Vagina (tissue), 2 donors: ENCODE measurements at places on chromosomes 5 and 9.

GRCh38 chr5:1507961-1508658 is 15.7 kb downstream of the LPCAT1 start:
- no peak for DNase-seq

DNA sequence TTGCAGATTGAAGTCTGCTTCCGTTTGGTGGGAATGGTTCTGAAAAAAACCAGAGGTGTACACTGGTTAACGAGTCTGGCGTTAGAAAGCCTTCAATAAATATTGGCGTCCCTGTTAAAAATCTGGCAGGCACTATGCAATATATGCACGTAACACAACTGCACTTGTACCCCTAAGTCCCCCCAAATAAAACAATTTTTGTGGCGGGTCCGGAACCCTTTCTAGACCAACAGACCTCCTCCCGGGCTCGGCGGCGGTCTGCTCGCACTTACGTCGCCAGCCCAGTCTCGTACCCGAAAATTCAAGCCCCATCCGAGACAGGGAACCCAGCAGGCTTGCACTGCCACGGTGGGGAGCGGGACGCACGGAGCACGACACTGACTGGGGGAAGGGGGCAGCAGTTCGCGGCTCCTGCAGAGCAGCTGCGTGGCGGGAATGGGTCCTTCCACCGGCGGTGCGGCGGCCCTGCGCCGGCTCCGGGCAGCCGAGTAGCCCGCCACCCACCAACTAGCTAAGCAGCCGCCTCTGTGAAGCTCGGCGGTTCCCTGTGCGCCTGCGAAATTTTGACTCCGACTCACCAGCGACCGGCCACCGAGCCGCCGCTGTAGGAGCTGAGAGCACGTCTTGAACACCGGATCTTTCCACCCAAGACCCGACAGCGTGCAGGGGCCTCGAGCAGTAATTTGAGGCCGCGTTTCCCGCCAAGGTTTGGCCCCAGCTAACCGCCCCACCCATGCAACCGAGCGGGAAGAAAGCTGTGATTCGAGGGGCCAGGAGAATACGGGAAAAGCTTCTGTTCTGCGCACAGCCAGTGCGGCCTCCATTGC is 3.9 kb downstream of the MCIDAS start:
- no peak for DNase-seq

DNA sequence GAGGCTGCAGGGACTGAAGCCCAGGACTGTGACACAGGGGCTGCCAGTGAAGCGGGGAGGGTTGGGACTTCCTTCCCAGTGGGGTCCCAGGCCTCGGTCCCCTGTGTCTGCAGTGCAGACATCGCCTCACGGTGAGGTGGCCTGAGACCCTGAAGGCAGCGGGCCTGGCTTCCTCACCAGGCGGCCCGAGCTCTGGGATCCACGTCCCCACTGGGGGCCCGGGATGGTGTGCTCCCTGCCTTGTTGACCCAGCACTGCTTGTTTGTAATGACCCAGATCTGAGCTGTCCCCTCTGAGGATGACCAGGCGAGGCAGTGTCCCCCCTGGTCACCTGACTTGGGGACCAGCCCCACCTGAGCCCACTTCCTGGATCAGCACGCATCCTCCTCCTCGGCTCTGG is 53.1 kb downstream of the COL5A1 start:
- no peak for DNase-seq

DNA sequence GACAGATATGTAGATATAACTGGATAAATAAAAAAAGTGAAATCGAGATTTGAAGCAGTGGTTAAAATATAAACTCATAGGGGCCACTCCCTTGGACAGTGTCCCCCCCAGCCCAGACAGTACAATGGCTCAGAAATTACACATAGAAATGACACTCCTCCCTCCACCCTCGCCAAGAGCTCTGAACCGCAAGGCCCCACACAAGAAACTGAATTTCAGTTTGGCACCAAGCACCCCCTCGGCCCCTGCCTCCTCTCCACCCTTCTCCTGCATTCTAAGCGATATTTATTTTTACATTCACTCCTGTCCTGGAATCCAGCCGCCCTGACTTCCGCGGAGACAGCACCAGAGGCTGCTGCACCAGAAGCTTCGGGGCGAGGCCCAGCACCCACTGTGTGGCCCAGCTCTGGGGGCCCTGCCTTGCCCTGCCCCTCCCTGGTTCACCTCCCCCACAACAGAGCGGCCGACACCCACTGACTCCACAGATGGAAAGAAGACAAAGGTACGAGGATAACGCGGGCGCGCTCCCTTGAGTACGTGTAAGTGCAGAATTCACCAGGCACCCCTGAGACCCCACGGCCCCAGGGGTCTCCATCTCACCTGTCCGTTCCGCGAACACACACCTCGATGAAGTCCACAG is 11.0 kb downstream of the STC2 start:
- DNase-seq = no peak

DNA sequence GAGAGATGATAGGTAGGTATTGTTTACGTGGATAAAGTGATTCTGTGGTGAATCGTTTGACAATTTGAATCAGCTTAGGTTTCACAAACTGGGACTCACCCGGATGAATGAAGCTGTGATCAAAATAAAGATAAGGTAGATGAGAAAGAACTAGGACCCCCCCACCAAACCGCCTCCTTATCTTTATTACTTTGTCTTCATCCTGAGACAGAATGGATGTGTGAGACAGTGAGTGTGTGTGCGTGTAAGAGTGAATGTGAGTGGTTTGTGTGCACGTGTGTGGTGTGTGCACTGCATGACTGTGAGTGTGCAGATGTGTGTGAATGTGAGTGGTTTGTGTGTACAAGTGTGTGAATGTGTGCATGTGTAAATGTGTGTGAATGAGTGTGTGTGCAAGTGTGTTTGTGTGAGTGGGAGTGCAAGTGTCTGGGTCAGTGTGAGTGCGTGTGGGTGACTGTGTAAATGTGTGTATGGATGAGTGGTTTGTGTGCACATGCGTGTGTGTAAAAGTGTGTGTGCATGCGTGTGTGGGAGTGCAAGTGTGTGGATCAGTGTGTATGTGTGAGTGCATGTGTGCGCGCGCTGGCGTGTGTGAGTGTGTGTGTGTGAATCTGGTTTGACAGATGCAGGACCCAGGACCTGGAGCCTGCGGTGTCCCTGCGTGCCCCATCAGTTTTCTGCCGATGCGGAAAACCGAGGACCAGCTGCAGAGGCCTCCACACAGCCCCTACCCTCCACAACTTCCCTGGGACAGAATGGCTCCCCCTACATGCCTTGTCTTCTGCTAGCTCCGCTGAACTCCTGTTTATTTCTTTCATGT is 11.4 kb upstream of the ENG start:
- DNase-seq = no peak

GRCh38 chr9:127723444-127723843 is 7.6 kb downstream of the TTC16 start:
- DNase-seq = no peak

- no peak for DNase-seq
Observed at GRCh38 chr5:143842920-143843319, 31.0 kb downstream of the HMHB1 start.

DNA sequence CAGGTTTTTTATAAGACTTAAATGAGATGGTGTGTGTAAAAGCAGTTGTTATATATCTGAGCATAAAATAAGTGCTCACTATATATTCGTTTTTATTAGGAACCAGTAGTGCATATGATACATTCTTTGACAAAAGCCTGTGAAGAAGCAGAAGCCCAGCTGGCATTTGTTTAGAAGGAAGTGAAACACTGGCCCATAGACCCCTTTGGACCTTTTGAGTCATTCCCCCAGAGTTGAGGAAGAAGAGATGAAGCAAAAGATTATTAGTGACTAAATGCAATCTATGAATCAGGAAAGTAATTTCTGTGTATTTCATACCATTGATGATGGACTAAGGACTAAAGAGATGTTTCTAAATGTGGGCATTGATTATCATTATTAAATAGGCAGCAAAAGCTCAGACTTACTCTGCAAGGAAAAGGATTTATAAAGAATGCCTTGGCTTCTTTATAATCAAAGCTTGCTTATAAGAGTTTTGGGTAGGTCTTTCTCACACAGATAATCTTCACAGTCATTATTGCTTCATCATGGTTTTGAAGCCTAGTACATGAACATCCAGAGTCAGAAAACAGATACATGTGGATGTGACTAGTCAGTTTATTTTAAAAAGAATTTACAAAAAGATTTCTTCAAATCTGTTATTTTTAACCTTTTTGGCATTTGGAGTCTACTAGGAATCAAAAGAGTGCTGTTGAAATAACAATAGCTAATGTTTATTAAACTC is 16.9 kb upstream of the FER start:
- DNase-seq = no peak

DNA sequence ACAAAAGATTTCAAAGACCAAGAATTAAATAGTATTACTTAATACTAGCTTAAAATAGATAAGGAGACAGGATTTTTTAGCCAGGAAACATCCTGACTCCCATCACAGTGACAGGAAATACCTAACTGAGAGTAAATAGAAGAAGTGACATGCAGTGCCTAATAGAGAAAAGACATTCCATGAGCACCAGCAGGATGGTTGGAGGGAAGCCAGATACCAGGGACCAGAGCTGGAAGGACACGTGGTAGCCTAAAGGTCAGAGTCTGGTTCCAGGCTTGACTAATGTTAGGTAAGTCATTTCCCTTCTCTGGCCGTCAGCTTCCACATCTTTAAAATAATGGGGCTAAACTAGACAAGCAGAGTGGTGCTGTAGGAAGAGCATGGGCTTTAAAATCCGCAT is 41.6 kb downstream of the CDK5RAP2 start:
- DNase-seq = no peak

DNA sequence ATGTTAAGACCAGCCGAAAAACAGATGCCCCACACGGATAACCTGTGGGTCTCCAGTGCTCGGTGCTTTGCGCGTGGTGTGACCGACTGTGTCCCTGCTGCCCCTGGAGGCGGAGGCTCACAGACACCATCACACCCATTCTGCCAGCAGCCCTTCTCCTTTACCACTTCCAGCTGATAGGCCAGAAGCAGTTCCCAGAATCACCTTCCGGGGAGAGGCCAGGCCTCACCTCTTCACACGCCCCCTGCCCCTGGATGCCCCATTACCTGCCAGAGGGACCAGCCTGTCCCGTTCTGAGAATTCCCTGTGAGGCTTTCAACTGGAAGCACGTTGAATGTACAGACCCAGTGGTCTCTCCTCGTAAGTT is 21.6 kb upstream of the LRRC14B start:
- DNase-seq = no peak

DNA sequence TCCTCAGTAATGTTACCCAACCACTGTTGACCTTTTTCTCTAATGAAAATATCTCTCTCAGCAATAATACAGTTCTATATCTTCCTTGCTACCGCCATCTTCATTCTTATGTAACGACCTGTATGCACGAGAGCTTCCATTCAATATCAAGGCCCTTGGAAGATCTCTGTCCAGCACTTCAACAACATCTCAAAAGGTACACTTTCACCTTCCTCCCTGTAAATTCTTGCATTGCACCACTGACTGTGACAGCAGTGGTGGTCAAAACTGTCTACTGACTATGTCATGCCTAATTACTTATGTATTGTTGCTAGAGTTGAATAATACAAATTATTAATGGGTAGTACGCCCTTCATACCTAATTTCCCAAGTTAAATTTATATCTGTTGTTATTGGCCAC is 53.3 kb downstream of the ANXA1 start:
- no peak for DNase-seq

GRCh38 chr9:112396416-112396815 is 16.5 kb downstream of the HSDL2 start:
- no peak for DNase-seq

GRCh38 chr5:90865180-90865579 is 306.6 kb downstream of the ADGRV1 start:
- DNase-seq = no peak

- no peak for DNase-seq
Observed at GRCh38 chr5:92594031-92594430, 987.0 kb downstream of the NR2F1-AS1 start.

GRCh38 chr5:111173476-111173875 is 50.7 kb upstream of the CAMK4 start:
- no peak for DNase-seq

DNA sequence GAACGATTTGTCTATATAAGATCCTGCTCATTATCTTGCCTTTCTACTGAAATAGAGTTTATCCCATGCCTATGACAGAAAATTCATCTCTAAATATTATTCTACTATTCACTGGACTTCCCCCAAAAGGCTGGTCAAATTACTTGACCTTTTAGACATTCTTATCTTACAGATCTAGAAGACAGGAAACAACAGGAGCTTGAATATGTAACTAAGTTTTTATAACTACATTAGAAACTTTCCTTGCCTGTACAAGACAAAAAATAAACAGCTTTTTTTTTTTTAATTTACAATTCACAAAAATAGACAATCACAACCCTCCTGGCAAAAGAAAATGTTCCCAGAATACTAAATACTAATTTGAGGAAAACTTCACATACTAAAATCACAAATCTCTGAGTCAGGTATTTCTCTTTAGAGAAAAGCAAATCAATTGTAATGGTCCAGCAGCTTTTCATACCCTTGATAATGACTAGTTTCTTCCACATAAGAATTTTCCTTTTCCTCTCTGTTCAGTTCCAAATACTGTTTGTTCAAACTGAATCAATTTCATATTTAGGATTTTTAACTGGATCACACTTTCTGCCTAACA is 68.6 kb downstream of the MLLT3 start:
- no peak for DNase-seq

- no peak for DNase-seq
Observed at GRCh38 chr5:64384765-64385164, 121.0 kb upstream of the RGS7BP start.

GRCh38 chr9:109459423-109459822 is 38.7 kb downstream of the PTPN3 start:
- no peak for DNase-seq

- DNase-seq = no peak
Observed at GRCh38 chr9:113756476-113757192, 119.5 kb upstream of the ZNF618 start.

- DNase-seq = no peak
Observed at GRCh38 chr5:72157625-72157962, 50.3 kb downstream of the MAP1B start.

DNA sequence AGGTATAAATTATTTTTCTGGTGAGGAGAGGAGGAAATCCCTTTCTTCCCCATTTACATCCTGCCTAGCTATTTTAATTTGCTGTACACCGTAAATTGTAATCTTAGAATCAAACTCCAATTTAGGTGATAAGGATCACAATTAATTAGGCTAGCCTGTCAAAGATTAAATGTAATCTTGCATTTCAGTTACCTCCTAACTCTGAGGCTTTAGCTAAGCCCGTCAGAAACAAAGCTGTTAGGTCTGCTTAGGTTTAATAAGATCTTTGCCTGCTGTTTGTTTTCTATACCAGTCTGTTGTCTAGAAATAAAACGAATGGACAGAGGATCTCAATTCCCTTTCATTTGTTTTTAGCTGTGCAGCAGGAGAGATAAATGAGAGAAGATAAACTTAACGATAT is 51.5 kb downstream of the PIK3R1 start:
- DNase-seq = no peak
